ENCODE measurements at places on chromosomes 6 and 20. TPM values are rescaled to one million over a fixed set of nuclear protein-coding genes. Genes with fewer than 3 reads are reported as not detected.

CRIP3 gene
- not detected for total RNA-seq

CCN6 gene
- not detected for total RNA-seq

- no peak for DNase-seq
These were observed 8.1 kb upstream of the FAM50B start for GRCh38 chr6:3841066-3841454.

GRCh38 chr6:25270559-25270958 lies 8.6 kb upstream of the CARMIL1 start:
- DNase-seq, result no peak

DNA sequence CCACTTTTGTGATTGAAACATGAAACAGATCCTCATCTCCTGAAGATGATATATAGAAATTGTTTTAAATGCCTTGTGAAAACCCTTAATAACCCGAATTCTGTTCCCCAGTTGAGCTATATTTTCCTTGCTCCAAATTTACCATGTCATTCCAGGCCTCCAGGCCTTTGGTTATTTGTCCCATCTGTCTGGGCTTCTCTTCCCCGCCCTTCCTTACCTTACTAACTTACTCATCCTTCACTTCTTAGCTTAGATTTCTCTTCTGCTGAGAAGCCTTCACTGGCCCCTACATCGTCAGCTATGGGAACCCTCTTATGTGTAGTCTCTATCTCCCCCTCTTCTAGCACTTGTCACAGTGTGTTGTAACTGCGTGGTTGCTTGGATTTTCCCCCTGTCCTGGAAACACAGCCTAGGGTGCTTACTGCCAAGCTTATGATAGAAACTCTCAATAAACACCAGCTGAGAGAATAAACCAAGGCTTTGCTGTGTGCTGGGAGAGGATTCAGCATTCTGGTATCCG lies 68.6 kb downstream of the SGK1 start:
- DNase-seq, result peak; percentile 25

DNA sequence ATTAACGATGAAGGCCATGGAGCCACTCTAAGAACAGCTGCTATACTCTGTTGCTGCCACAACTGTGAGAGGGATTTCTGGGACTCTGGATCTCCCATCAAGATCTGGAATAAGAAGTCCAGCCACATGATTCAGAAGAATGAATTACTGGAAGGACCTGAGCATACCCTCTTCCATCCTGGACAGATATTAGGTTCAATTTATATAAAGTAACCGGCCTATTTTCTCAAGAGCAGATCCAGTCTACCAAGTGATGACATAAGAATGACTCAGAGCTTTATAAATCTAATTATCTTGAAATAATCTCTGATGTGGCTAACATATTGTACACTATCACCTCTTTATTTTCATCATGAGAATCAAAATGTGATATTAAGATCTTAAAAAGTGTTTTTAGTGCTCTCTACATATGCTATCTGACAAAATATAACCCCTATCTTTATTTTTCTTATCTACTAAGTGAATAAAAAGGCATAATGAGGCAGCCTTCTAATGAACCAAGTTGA lies 45.1 kb downstream of the COL9A1 start:
- no peak for DNase-seq

GRCh38 chr6:3281631-3282475 lies 23.1 kb downstream of the PSMG4 start:
- peak; percentile 85 for DNase-seq
